ENCODE measurements at places on chromosomes 1 and 21.

DNA sequence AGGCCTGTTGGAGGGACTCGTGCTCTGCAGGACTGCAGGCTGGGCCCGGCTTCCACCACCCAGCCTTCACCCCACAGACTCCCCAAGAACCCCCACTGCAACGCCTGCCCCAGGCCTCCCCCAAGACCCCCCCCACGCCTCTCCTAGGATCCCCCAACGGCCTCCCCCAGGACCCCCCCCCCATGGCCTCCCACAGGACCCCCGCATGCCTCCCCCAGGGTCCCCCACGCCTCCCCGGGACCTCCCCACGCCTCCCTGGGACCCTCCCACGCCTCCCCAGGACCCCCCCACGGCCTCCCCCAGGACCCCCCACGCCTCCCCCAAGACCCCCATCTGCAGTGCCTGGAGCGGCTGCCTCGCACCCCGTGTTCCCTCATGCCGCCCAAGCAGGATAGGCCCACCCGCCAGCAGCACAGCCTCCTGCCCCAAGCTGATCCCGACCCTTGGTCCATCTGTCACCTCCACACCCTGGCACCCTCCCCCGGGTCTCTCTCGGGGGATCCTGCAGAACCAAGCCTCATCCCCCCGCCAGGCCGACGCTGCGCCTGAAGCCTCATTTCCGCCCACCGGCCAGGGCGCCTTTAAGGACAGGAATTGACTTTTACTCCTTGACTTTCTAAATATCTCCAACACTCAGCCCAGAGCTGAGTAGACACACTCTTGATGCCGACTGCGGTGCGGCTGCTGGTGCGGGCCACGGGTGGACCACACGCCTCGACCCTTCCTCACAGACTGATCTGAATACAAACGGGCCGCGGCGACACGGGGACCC is 14.1 kb upstream of the RNF223 start:
- DNase-seq: peak; percentile 58

DNA sequence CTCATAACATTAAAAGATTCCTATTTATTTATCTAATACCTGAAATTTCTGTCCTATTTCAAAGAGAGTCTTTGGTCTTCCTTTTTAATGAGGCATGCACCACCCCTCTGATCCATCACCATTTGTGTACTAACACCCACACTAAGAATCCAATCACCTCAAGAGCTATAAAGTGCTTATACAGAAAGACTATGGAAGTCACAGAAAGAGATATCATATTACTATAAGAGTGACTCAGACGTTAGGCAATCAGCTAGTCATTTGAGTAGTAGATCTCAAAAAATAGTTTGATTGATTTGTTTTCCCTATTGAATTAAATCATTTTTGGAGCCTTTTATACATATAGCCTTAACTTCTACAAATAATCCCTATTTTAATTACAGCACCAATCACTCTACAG is 46.1 kb downstream of the NME7 start:
- no peak for DNase-seq

GRCh38 chr1:30824736-30825429 is 67.3 kb upstream of the LAPTM5 start:
- DNase-seq: no peak

DNA sequence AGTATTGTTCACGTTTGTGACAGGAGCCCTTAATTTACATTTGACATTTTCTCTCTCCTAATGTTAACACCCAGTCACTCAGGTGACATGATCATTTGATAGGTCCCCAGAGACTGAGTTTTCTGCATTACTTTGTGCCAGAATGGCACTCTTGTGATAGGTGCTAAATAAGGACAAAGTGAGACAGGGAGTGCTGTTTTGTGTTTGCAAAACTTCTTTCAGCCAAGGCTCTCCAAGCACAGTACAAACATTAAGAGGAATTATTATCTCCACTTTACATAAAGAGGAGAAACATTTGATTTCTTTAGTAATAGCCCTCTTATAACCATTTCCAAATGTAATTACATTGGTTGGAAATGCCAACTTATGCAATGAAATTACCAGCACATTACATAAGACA is 355.2 kb downstream of the NTNG1 start:
- no peak for DNase-seq

DNA sequence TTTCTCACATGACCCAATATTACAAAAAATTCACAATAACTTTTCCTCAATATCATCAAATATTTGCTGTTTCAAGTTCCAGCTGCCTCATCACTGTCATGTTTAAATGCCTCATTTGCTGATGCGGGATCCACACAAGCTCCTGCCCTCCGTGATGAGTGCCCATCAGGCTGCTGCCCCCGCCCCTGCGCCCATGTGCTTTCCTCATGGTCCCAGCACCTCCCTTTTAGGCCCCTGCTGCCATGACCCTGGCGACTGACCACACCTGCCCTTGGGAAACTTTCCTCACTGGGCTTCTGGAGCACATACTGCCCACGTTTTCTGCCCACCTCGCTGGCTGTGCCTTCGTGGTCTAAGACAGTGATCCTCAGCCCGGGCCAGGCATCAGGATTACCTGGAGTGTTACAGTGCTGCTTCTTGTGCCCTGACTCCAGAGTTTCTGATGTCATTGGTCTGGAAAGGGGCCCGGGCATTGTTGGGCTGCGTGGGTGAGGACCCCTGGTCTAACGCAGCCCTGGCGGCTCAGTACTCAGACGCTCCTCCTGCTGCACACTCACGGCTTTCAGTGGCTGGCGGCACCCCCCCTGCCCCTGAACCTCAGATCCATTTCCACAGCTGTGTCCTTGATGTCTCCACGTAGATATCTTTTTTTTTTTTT is 20.5 kb downstream of the PLEKHM2 start:
- DNase-seq: no peak

DNA sequence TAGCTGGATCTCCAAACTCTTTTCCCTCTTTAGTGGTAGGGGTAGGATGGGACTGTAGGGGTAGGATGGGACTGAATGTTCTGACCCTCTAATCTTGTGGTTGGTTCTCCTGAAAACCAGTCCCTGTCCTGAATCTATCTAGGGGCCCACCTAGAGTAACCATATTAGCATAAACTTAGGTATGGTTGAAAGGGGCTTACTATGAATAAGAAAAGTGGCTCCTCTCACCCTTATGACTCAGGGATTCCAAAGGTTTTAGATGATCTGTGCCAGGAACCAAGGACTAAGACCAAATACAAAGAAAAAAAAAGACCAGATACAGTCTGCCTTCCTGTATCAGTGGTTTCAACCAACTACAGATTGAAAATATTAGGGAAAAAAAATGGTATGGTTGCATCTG is 28.9 kb downstream of the RNF2 start:
- no peak for DNase-seq

GRCh38 chr1:37940299-37940947 is 6.4 kb downstream of the INPP5B start:
- no peak for DNase-seq

DNA sequence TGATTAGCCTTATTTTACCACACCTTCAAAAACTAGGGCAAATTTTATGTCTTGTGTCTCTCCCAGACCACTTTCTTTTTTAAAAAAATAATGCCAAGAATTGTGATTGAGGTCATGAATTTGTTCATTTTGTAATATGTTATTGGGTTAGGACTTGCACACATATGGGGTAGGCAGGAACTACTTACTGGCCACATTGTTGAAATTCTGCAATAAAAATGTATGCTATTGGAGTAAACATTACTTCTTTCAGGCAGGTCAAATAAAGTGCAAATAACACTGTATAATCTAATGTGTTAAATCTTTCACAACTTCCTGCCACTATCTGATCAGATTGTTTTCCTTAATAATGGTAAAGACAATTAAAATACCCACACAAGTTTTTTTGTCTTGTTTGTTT is 166.6 kb upstream of the COL11A1 start:
- DNase-seq: no peak

DNA sequence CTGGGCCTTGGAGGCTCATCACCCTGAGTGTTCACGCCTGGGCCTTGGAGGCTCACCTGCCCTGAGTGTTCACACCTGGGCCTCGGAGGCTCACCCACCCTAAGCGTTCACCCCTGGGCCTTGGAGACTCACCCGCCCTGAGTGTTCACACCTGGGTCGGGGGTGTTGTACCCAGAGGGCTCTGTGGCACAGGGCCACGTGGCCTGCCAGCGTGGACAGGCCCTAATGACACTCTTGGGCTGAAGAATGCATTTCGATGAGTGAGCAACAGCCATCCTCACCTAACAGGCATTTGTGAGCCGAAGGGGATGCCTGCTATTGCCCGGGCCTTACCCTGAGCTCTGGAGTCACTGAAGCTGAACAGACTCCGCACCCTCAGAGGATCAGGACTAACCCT is 17.5 kb downstream of the SLC19A1 start:
- DNase-seq: peak; percentile 49

DNA sequence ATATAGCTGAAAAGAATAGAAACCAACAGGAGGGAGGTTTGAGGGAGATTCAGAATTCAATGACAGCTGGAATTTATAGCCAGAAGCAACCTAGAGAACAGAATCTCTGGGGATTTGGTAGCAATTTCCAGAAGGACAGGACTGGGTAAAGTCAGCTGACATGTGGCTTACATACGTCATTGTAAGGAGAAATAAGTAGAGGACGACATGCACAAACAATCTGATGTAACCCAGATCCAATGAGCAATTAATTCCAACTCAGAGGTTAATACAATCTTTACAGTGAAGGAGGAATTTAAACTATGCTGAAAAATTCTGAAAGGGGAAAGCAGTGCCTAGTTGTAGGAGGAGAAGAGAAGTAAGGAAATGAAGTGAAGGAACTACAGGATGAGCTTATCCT is 383.9 kb downstream of the PTBP2 start:
- DNase-seq: no peak

GRCh38 chr1:40965531-40965930 is 14.0 kb upstream of the CTPS1 start:
- no peak for DNase-seq

- DNase-seq: no peak
Measured at GRCh38 chr1:26404641-26405040, 6.0 kb upstream of the LIN28A start.

DNA sequence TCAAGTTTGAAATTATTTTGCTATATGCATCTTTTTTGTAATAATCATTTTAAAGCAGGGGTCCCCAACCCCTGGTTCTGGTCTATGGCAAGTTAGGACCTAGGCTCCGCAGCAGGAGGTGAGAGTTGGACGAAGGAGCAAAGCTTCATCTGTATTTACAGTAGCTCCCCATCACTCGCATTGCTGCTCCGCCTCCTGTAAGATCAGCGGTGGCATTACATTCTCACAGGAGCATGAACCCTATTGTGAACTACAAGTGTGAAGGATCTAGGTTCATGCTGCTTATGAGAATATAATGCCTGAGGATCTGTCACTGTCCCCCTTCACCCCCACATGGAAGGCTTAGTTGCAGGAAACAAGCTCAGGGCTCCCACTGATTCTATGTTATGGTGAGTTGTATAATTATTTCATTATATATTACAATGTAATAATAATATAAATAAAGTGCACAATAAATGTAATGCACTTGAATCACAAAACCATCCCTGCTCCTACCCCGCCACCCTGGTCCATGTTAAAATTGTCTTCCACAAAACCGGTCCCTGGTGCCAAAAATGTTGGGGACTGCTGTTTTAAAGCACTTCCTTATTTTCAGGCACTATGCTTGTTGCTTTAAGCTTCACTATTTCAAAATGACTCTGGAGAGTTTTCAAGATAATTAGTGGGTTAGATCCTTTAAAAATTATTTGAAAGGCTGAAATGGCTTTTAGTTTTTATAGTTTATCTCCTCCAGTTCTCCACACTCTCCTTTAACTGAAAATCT is 74.8 kb downstream of the PLA2G4A start:
- DNase-seq: no peak

GRCh38 chr1:177328251-177328650 is 157.5 kb downstream of the BRINP2 start:
- DNase-seq: no peak

GRCh38 chr1:58971629-58972140 is 187.8 kb upstream of the JUN start:
- DNase-seq: peak; percentile 76

DNA sequence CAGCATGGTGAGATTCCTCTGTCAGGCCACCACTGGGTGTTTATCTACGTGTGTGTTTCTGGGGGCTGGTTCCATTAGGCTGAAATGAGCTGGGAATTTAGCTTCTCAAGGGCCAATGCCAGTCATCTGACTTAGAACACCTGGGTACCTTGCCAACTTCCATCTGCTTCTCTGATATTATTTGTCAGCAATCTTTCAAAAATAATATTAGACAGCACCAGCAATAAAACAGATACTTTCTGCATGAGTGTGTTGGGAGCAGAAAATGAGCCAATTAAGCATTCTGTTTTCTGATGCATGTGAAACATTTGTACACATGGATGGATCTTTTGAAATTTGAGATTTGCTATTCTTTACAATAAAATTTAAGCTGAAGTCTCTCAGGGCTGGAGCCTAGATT is 124.1 kb downstream of the RYR2 start:
- DNase-seq: no peak

GRCh38 chr1:184210862-184211261 is 159.3 kb downstream of the TSEN15 start:
- DNase-seq: no peak

DNA sequence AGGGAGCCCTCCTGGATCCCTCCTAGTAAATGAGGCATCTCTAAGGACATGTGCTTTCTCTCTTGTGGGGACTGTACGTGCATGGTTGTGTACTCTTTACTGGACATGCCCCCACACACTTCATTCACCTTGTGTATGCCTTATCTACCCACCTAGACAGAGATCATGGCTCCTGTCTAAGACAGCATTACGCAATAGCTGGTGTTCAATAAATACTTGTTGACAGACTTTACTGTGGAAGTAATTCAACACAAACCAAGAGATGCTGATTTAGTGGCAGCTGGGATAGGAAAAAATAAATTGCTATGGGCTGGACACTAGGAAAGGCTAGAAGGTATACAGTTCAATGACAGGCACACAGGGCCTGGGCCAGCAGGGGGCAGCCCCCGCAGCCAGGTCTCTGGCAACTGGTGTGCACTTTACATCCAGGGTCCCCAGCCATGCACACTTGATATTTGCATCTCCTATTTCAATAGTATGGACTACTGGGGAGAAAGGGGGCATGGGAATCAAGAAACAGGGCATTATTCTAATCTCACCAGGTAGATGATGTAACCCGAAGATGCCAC is 24.2 kb downstream of the TRABD2B start:
- DNase-seq: no peak
